Activated T-cell treated with anti-CD3 and anti-CD28 coated beads for 1 hour (primary cell): ENCODE measurements at places on chromosomes 16 and 17.

- DNase-seq = peak; percentile 33
Measured at GRCh38 chr17:73645050-73645871, 1.0 kb upstream of the SDK2 start.

- DNase-seq = no peak
Measured at GRCh38 chr16:17395849-17396480, 74.8 kb downstream of the XYLT1 start.

DNA sequence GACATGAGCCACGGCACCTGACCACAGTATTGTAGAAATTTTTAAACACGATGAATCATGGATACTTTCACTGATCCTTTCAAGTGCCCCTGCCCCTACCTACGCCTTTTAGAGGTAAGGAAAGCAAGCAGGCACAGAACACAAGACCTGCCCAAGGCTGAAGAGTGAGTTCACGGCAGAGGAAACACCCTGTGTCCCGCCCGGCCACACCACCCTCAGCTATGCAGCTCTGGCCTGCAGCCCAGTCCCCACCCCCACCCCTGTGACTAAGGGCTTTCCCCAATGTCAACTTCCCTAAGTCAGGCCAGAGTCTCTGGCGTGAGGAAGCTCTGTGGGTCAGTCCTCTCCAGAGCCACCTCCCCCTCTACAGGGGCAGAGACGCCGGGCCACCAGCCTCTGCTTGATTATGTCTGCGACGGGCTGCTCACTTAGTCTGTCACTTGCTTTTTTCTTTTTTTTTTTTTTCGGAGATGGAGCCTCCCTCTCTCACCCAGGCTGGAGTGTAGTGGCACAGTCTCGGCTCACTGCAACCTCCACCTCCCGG is 8.4 kb downstream of the SLC16A5 start:
- no peak for DNase-seq

DNA sequence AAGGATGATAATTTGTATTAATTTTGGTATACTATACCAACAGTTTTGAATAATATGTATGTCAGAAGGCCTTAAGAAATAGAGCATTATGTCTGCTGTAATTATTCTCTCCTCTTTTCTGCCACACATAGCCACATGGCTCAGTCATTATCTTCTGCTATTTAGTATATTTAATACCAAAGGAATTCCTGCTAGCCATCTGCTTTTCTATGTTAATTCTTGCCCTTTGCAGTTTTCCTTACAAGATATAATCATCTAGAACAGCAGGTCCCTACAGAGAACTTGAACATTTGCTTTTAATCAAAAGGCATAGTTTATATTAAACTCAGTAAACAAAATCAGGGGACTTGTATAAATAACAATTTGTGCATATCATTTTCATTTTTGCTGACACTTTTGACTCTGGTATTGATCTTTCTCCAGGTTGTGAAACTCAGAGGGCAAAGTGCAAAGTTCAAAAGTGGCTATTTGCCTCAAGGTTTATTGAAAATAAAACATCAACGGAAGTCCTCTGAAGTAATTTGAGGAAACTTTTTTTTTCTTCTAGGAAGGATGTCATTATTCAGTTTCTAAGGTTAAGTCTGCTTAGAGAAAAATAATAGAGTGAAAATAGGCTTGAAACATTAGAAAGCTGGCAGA is 702.0 kb downstream of the KCNJ2 start:
- no peak for DNase-seq

DNA sequence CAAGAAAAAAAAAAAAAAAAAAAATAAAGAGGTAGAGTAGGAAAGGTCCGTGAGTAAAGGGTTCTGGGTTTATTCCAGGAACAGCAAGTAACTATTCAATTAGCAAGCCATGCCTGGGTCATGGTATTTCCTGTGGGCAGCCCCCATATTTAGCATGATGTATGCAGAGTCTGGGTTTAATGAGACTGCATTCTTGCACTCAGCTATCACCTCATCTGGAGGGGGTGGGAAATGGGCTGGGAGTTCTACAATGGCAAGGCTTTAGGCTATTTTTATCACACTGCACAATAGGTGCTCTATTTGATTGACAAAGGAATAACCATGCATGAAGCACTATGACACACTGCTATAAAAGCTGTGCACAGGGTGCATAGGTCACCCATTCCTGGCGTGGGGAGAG is 104.0 kb upstream of the CCL2 start:
- no peak for DNase-seq

DNA sequence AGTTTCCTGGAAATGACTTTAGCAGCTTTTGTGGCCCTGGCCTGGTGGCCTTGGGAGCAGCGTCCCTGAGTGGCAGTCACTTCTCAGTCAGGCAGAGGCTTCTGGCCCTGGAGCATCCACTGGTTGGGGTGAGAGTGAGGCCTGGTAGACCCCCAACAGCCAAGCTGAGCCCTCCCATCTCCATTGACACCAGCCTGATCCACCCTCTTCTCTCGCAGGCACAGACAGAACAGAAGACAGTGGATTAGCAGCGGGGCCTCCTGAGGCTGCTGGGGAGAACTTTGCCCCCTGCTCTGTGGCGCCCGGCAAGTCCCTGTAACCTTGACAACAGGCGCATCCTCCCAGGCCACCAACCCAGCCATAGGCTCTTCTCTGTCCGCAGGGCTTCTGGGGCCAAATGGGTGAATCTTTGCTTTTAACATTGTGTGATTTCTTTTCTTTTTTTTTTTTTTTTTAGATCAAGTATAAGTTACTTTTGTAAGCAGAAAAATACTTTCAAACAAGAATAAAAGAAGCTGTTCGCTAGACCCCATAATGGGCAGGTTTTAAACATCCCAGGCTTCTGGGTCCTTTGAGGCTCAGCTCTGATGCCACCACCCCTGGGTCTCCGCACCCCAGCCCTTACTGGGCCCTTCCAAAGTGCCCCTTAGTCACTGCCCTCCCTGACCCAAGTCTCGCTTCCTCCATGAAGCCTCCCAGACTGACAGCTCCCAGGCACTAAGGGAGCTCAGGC is 12.7 kb upstream of the FLYWCH1 start:
- no peak for DNase-seq

DNA sequence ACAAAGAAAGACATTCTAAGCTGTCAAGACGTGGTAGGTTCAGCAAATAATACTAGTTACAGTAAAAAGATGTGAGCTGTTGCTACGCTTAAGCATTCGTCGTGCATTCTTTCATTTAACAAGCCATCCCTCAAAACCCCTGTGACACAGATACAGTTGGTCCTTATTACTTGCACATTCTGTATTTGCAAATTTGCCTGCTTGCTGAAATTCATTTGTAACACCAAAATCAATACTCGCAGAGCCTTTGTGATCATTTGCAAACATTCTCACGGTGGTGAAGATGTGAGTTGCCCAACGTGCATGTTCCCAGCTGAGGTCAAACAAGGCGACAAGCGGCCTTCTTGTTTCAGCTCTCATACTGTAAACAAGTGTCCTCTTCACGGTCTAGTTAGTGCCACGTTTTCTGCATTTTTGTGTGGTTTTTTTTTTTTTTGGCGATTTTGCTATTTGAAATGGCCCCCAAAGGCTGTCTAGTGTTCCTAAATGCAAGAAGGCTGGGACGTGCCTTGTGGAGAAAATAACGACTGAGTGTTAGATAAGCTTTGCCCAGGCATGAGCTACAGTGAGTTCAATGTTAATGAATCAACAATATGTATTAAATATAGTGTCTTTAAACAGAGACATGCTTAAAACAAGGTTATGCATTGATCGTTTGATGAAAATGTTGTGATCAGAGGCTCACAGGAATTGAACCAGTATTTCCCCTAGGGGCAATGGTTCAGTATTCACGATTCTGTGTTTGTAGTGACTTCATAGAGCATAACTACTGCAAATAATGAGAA is 84.1 kb downstream of the RAB11FIP4 start:
- no peak for DNase-seq

- DNase-seq = no peak
Measured at GRCh38 chr17:81159611-81160265, 5.6 kb upstream of the PVALEF start.

DNA sequence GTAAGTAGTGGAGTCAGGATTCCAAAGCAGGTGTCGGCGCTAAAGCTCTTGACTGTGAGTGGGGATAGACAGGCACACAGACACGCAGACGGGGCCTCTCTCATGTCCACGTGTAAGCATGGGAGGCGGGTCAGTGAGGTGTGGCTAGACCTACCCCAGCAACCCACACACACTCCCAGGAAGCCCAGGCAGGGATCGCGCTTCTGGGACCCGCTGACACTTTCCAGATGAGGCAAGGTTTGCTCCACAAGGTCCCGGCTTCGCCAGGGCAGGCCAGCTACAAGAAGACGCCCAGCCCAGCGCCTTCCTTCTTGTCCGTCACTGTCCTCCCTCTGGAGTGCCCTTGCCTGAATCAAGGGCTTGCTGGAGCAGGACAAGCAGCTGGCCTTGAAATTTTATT is 213.8 kb upstream of the RPL38 start:
- no peak for DNase-seq

- peak; percentile 30 for DNase-seq
Measured at GRCh38 chr16:1678500-1679098, 520 bp downstream of the JPT2 start.

DNA sequence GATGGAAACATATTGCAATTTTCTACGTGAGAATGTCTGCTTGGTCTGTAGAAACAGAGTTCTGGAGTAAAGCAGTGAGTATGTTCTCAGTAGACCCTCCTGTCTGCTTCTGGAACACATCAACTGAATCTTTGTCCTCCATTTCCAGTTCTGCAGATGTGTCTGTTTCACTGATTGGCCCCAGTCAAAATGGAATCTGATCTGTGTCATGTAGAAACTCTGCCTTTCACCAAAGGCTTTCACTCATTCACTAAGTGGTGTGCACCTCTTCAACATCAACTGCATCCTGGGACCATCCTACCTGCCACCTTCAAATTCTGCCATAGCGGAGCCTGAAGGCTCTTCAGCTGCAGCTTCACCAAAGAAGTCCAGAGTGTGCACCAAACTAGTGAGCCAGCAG is 2.8 kb upstream of the ZNF267 start:
- no peak for DNase-seq

- no peak for DNase-seq
Measured at GRCh38 chr17:46738544-46738943, 79.9 kb downstream of the WNT3 start.
